ENCODE measurements at places on chromosomes 3 and 15.

GRCh38 chr15:45179221-45179985, 8.4 kb downstream of the SHF start:
- no peak overlapping the region for H3K4me3 ChIP-seq
- H3K27ac ChIP-seq = no peak overlapping the region
- H3K27me3 ChIP-seq = no peaks in the 10 kb centered on the region
- peaks cover 35% of the 10 kb centered on the region for H3K36me3 ChIP-seq

- no peak overlapping the region for H3K4me3 ChIP-seq
- peaks cover 4% of the 10 kb centered on the region for H3K27me3 ChIP-seq
- H3K36me3 ChIP-seq = no peaks in the 10 kb centered on the region
- DNase-seq = no peak
- no peak overlapping the region for H3K27ac ChIP-seq
Observed at GRCh38 chr3:171748064-171748924, 62.0 kb downstream of the PLD1 start.

- no peak for DNase-seq
- H3K27me3 ChIP-seq = no peaks in the 10 kb centered on the region
Observed at GRCh38 chr3:42875325-42876151, at the start of gene CYP8B1. Gene CYP8B1, minus strand, starts transcription at chr3:42875879. Its CDS starts 63 bp downstream, at chr3:42875816.

GRCh38 chr15:71215126-71215894, 100.0 kb downstream of the THSD4 start:
- no peak overlapping the region for H3K27ac ChIP-seq
- H3K4me3 ChIP-seq = no peak overlapping the region
- no peaks in the 10 kb centered on the region for H3K4me1 ChIP-seq

GRCh38 chr15:43873651-43874050, 46.8 kb downstream of the WDR76 start:
- no peak for DNase-seq
- no peaks in the 10 kb centered on the region for H3K27me3 ChIP-seq
- no peak overlapping the region for H3K4me3 ChIP-seq

DNA sequence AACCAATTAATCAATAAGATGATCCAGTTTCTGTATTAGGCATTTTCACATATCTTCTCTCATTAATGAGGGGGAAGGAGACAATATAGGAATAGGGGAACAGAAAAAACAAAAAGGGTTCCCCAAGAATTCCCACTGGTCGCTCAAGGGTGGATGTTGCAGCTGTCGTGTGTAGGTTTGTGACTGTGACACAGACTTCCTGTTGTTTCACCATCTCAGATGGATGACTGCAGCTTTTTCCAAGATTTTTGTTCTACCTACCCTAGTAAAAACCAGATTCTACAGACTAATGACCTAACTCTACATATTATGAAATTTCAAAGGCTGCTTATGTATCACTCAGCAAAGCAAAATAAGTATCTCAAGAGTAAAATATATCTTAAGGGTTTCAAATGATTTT, 73.7 kb upstream of the MB21D2 start:
- DNase-seq = no peak
- H3K4me1 ChIP-seq = no peaks in the 10 kb centered on the region
- H3K27ac ChIP-seq = no peak overlapping the region
- no peaks in the 10 kb centered on the region for H3K27me3 ChIP-seq
- H3K36me3 ChIP-seq = no peaks in the 10 kb centered on the region

GRCh38 chr15:69505956-69506556, 53.4 kb downstream of the RPLP1 start:
- peaks cover 34% of the 10 kb centered on the region for H3K27me3 ChIP-seq
- no peak for DNase-seq
- H3K36me3 ChIP-seq = no peaks in the 10 kb centered on the region
- H3K27ac ChIP-seq = no peak overlapping the region

DNA sequence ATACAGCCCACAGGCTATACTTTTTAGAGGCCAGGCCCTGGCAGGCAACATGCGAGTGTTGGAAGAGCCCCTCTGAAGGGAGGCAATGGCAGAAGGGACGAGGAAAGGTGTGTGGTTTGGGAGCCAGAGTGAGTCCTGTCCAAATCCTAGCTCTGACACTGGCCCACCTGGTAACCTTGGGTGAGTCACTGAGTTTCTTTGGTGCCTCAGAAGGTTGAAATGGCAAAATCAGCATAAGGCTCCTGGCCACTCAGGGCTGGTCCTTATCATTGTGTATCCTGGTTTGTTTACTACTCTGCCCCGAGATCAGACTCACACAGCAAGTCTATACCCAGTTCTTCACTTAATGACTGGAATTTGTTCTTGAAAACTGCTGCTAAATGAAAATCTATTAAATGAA, 71.4 kb upstream of the TLE3 start:
- H3K27me3 ChIP-seq = peaks cover 4% of the 10 kb centered on the region
- no peaks in the 10 kb centered on the region for H3K36me3 ChIP-seq
- H3K27ac ChIP-seq = no peak overlapping the region
- DNase-seq = no peak
